ENCODE measurements at places on chromosomes 2 and 18. TPM values are rescaled to one million over a fixed set of nuclear protein-coding genes. Genes with fewer than 3 reads are reported as not detected.

Gene CAPN14
- total RNA-seq, result 0.16 TPM

- peaks cover 31% of the 10 kb centered on the region for H3K4me1 ChIP-seq
- H3K4me3 ChIP-seq, result no peak overlapping the region
- peak overlapping the region; percentile 65 for H3K27ac ChIP-seq
Observed at GRCh38 chr2:63862806-63863205, 21.1 kb downstream of the UGP2 start.

GRCh38 chr18:63773551-63773950, 1.7 kb upstream of the SERPINB7 start:
- no peak overlapping the region for H3K27ac ChIP-seq
- H3K4me1 ChIP-seq, result no peaks in the 10 kb centered on the region
- no peaks in the 10 kb centered on the region for H3K36me3 ChIP-seq
- no peak for DNase-seq
- no peak overlapping the region for H3K4me3 ChIP-seq

Gene HOXD13
- total RNA-seq, result not detected

Gene ELOA2
- total RNA-seq, result not detected

DNA sequence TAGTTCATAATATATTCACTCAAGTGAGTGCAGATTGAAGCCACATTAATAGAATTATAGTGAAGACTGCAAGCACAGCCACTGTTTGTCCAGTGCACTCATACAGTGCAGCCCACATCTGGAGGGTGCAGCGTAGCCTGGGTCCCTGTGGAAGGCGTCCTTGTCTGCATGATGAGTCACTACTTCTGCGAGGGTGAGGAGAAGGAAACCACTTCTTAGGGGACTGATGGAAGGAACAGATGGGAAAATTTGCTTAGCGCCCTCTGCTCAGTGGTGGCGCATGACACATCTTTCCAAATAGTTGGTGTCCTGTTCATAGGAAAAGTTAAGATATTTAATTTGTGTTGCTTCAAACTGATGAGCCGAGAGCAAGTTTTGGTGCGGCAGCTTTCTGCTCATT, 330.4 kb upstream of the SMIM21 start:
- no peaks in the 10 kb centered on the region for H3K36me3 ChIP-seq
- no peaks in the 10 kb centered on the region for H3K27me3 ChIP-seq
- H3K4me3 ChIP-seq, result no peak overlapping the region
- H3K27ac ChIP-seq, result no peak overlapping the region

Gene FBLN7
- 3.5 TPM for total RNA-seq

Gene CD8B2
- total RNA-seq, result not detected

Gene PDE1A
- 10.7 TPM for total RNA-seq

DNA sequence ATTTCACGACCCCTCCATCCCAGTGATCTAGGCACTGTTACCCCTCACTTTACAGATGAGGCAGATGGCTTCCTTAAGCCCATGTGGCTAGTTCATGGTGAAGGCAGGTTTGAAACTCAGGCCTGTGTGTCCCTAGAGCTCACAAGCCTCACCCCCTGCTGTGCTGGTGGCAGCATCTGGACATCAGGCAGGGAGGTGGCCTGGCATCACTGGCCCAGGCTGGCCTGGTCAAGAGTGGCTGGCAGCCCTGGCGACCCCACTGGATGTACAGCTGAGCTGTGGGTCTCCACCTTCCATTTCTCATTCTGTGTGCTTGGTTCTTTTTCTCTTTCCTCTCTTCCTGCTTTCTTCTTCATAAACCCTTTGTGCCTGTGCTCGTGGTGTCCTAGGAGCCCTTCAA, 56.3 kb downstream of the BOLA3 start:
- H3K4me1 ChIP-seq, result no peaks in the 10 kb centered on the region
- H3K36me3 ChIP-seq, result peaks cover 39% of the 10 kb centered on the region
- no peaks in the 10 kb centered on the region for H3K27me3 ChIP-seq
- DNase-seq, result no peak

DNA sequence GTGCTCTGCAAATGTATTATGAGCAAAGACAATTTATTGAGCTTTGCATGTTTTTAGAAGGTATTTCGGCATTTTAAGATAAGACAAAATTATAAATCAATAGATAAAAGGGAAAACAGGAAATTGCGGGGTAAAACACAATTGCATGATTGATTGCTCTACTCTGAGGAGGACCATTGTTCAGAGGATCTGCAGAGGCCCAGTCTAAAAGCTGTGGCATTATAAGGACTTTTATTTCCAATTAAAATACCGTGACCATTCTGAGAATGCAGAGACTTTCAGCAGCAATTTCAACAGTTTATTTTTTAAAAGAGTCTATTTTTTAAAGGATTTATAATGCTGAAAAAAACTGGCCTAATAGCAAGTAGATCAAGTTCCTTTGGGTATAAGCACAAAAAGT, 62.0 kb downstream of the TPGS2 start:
- no peak for DNase-seq
- no peak overlapping the region for H3K27ac ChIP-seq
- no peaks in the 10 kb centered on the region for H3K36me3 ChIP-seq
- H3K4me3 ChIP-seq, result no peak overlapping the region
- H3K4me1 ChIP-seq, result no peaks in the 10 kb centered on the region
- H3K27me3 ChIP-seq, result no peaks in the 10 kb centered on the region

Gene EPAS1
- total RNA-seq, result 257 TPM

DNA sequence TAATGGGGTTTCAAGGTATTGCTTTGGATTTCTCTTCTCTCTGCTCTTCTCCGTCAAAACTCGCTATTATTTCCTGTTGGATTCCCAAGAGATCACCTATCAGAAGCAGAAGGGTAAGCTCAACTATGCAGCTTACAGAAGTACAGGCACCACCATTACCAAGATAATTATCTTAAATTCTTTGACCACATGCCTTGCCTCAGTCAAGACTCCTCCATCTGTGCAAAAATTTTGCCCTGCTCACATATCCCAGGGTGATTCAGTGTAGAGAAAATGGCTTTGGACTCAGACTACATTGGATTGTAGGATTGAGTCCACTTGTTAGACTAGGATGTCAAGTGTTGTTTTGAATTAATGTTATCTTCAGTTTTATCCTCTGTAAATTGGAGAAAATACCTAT, 698.7 kb downstream of the TDRD15 start:
- no peaks in the 10 kb centered on the region for H3K36me3 ChIP-seq
- no peak for DNase-seq
- H3K4me1 ChIP-seq, result no peaks in the 10 kb centered on the region
- H3K27me3 ChIP-seq, result no peaks in the 10 kb centered on the region
- H3K27ac ChIP-seq, result no peak overlapping the region
- no peak overlapping the region for H3K4me3 ChIP-seq

- no peaks in the 10 kb centered on the region for H3K36me3 ChIP-seq
- peaks cover 16% of the 10 kb centered on the region for H3K4me1 ChIP-seq
- no peak overlapping the region for H3K27ac ChIP-seq
- H3K4me3 ChIP-seq, result no peak overlapping the region
- no peak for DNase-seq
- H3K27me3 ChIP-seq, result no peaks in the 10 kb centered on the region
Observed at GRCh38 chr2:106178716-106179115, 15.4 kb downstream of the UXS1 start.

GRCh38 chr2:200737585-200737984, 74.1 kb upstream of the BZW1 start:
- peaks cover 17% of the 10 kb centered on the region for H3K4me1 ChIP-seq
- no peak for DNase-seq
- H3K36me3 ChIP-seq, result no peaks in the 10 kb centered on the region
- H3K4me3 ChIP-seq, result no peak overlapping the region

GRCh38 chr18:53698907-53699306, 525.6 kb downstream of the MBD2 start:
- no peaks in the 10 kb centered on the region for H3K27me3 ChIP-seq
- no peaks in the 10 kb centered on the region for H3K36me3 ChIP-seq
- no peaks in the 10 kb centered on the region for H3K4me1 ChIP-seq
- no peak overlapping the region for H3K27ac ChIP-seq
- DNase-seq, result no peak
- no peak overlapping the region for H3K4me3 ChIP-seq

GRCh38 chr2:231709636-231709980, 1.3 kb downstream of the PTMA start:
- peak; percentile 77 for DNase-seq
- H3K4me1 ChIP-seq, result peaks cover 50% of the 10 kb centered on the region
- peak overlapping the region; percentile 94 for H3K4me3 ChIP-seq
- H3K27ac ChIP-seq, result peak overlapping the region; percentile 99
- H3K36me3 ChIP-seq, result peaks cover 23% of the 10 kb centered on the region
- no peaks in the 10 kb centered on the region for H3K27me3 ChIP-seq

GRCh38 chr2:232290668-232291067, 87.9 kb upstream of the ALPP start:
- H3K4me3 ChIP-seq, result no peak overlapping the region
- H3K27ac ChIP-seq, result no peak overlapping the region
- no peaks in the 10 kb centered on the region for H3K36me3 ChIP-seq
- DNase-seq, result peak; percentile 23
- no peaks in the 10 kb centered on the region for H3K27me3 ChIP-seq

- no peaks in the 10 kb centered on the region for H3K36me3 ChIP-seq
- no peak for DNase-seq
- H3K4me3 ChIP-seq, result no peak overlapping the region
- H3K4me1 ChIP-seq, result no peaks in the 10 kb centered on the region
- no peak overlapping the region for H3K27ac ChIP-seq
- no peaks in the 10 kb centered on the region for H3K27me3 ChIP-seq
Observed at GRCh38 chr2:207255565-207256470, 90.1 kb upstream of the KLF7 start.

Gene MOGAT1
- not detected for total RNA-seq

DNA sequence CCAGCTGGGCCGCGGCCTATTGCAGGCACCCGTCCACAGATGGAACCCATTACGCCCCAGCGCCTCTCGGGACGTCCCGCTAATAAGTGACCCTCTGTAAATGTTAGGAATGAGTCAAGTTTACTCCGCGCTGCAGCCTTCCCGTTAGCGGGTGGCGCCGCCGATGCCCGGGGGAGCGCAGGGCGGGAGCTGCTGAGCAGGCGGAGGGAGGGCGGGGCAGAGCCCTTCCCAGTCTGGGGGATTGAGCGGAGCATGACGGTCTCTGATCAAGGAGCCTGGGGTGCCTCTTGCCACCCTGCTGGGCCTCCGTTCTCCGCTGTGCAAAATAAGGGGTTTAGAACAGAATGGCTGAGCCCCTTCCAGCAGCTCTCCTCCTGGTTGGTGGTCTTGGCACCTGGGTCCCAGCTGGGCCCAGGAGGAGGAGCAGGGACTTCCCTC, 10.5 kb downstream of the CROCC2 start:
- H3K27me3 ChIP-seq, result no peaks in the 10 kb centered on the region
- no peak overlapping the region for H3K4me3 ChIP-seq
- H3K36me3 ChIP-seq, result no peaks in the 10 kb centered on the region
- H3K27ac ChIP-seq, result no peak overlapping the region

- H3K4me3 ChIP-seq, result no peak overlapping the region
- H3K27me3 ChIP-seq, result no peaks in the 10 kb centered on the region
- H3K27ac ChIP-seq, result no peak overlapping the region
- H3K36me3 ChIP-seq, result no peaks in the 10 kb centered on the region
Observed at GRCh38 chr2:158460632-158461297, 4.0 kb downstream of the PKP4 start.

DNA sequence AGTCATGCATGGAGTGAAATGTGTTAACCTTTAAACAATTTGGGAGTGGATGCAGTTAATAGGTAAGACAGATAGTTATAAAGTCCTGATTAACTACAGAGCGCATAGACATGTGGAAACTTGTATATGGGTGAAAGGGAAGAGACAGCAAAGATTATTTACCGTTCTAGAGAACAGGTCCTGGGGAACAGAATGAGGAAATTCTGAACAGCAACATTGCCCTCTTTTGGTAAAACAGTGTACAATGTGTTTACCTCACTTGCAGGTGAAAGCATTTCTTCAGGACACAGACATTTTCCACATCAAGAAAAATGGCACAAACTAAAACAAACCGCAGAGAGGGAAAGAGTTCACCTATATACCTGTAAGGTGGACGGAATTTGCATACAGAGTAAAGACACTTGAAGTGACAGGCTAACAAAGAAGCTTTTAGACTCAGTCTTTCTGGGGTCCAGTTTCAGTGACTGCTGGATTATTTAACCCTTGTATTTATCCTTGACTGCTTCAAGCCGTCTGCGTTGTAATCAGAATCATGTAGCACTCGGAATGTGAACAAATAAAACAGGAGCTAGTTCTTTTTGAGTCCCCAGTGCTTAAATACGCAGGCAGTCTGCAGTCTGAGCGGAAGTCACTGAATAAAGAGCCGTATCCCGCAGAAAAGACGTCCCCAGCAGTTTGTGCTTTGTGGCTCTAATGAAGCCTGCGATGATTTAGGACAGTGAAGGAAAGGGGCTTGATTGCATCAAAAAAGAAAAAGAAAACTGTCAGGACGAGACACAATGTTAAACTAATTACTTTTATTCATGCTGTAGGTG, 364.8 kb upstream of the GALNT5 start:
- no peaks in the 10 kb centered on the region for H3K4me1 ChIP-seq
- no peaks in the 10 kb centered on the region for H3K27me3 ChIP-seq

DNA sequence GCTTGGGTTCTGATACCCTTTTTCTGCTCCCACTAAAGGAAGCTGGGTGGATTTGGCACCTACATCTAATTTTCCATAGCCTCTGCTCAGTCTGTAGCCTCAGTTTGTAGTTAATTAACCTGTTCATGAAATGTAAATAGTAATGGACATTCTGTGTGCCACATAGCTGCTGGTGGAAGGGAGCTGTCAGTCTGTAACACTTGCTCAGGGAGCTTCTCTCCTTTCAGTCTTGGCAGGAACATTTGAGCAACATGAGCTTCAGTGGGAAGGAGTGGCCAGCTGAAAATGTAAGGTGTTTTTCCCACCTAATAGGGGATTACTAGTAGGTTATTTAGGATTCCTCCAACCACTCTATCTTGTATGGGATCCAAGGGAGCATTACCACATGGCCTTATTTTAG, 203.4 kb downstream of the ASXL3 start:
- no peaks in the 10 kb centered on the region for H3K27me3 ChIP-seq
- DNase-seq, result no peak

Gene HTR2B
- 2.8 TPM for total RNA-seq

Gene PROC
- not detected for total RNA-seq

Gene LINC00305
- not detected for total RNA-seq

DNA sequence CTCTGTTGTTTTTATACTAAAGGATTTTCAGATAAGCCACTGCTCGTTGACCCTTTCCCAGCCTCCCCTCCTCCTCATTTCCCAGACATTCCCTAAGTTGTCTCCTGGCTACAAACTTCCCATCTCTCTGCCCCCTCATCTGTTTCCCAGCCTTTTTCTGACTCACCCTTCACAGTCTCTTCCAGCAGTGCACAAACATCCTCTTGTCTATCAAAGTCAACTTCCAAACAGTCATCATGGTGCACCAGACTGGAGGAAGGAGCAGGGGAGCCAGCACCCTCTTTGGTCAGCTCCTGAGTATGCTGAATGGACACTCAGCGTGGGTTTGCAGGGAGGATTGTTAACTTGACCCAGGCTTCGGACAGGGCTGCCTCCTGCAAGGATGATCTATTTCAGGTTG, 26.6 kb upstream of the SPRED2 start:
- no peaks in the 10 kb centered on the region for H3K4me1 ChIP-seq
- H3K27me3 ChIP-seq, result no peaks in the 10 kb centered on the region
- no peak for DNase-seq
- H3K27ac ChIP-seq, result no peak overlapping the region
- H3K4me3 ChIP-seq, result no peak overlapping the region

GRCh38 chr18:57965246-57965645, 78.8 kb upstream of the NEDD4L start:
- H3K4me3 ChIP-seq, result no peak overlapping the region
- no peaks in the 10 kb centered on the region for H3K36me3 ChIP-seq
- H3K27me3 ChIP-seq, result no peaks in the 10 kb centered on the region

- no peaks in the 10 kb centered on the region for H3K27me3 ChIP-seq
- no peak for DNase-seq
- H3K4me1 ChIP-seq, result peaks cover 73% of the 10 kb centered on the region
- no peak overlapping the region for H3K4me3 ChIP-seq
Observed at GRCh38 chr2:218024871-218025270, 22.1 kb upstream of the TNS1 start.

Gene MAP2
- 6.5 TPM for total RNA-seq

All from right atrium auricular region (tissue), 2 donors.